ENCODE measurements at places on chromosomes 6 and 20.
A peak's percentile ranks its signal among the peaks of the same experiment; 100 is the strongest.

GRCh38 chr20:17859616-17860232, 108.9 kb downstream of the SNX5 start:
- DNase-seq = no peak

- DNase-seq = no peak
These were observed 276.3 kb downstream of the BCKDHB start for GRCh38 chr6:80382811-80383210.

DNA sequence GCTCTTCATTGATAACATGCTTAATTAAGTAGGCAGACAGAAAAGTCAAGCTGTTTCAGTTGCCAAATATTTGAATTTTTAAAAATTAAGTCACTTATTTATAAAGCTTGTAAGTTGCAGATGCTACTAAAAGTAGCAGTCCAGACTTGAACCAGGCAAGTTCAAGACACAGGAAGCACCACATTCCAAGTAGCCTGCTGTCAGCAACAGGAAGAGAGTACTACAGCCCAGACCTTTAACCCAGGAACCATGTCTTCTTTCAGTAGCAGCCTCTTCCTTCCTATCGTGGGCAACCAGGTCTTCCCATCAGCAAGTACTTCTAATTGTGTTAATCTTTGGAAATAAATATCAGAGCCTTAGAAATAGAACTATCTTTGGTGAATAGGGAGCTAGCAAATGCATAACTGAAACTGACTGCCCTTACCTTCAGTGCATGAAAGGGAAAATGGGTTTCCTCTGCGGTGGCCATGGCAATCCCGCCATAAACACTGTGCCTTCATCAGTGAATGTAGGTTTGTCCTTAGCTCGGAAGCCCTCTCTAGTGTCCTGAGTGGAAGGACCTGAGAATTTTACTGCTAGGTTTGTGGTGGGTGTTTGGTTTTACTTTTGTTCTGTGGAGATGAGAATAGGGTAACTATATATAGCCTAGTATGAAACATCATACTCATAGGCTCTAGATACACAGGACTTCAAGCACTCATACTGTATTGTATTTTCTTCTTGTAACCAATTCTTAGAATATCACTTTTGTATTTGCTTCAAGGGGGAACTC, 95.6 kb downstream of the SYCP2 start:
- no peak for DNase-seq

DNA sequence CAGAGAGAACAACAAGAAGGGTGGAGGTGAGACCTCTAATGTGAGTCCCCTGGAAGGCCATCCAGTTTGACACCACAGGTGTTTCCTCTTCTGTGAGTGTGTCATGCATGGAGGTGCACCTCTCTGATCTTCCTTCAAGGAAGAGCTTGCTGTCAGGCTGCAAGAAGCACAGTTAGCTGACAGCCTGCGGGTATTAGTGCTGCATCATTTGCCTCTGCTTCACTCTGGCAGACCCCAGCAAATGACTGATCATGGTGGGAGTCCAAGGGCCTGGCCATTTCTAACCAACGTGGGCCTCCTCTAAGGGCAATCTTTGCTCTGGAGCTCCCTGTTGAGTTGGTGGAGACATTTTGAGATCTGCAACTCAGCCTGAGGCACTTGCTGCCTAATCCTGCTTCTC, 206.3 kb downstream of the EPHA7 start:
- no peak for DNase-seq

DNA sequence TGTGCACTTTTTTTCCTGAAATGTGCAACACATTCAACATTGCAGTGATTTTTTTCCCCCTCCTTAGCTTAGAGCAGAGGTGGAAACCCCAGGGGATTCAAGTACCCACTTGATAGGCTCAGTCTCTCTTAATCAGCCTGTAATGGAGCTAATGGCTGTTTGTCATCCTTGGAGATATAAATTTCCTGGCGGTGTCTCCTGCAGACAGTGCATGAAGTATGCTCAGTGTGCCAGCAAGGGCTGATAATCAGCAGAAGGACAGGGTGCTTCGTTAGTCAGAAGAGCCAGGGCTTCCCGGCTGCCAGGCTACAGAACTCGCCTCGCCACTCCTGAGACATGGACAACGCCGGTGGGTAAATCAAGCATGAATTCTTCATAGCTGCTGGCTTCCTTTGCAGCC, 69.8 kb upstream of the PHACTR2 start:
- DNase-seq = no peak

DNA sequence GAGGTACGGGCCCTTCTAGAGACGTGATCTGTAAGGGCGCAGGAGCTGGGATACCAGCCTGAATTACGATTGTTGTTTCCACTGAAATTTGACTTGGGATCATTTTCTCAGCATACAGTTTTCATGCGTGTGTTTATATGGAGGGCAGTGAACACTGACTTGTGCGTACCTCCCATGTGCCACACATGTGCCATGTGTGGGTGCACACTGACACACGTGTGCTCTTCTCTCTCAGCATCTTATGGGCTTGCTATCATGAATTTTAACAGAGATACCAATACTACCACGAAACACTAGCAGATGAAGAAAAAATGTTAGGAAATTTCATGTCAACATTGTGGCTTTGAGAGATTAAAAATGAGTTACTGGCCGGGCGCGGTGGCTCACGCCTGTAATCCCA, 39.1 kb downstream of the L3MBTL3 start:
- DNase-seq = no peak

DNA sequence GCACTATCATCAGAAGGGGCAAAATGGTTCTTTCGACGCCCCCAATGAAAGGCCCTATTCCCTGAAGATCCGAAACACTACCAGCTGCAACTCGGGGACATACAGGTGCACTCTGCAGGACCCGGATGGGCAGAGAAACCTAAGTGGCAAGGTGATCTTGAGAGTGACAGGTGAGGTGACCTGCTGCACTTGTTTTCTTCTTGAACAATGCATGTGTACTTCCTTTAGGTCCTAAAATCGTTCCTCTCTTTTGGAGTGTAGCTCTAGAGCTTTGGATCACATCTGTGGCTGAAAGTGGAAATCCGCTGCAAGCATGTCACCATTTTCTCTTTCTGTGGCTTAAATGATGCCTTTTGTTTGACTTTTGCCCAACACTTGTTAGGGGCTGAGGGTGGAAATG, 14.0 kb downstream of the CD83 start:
- no peak for DNase-seq

DNA sequence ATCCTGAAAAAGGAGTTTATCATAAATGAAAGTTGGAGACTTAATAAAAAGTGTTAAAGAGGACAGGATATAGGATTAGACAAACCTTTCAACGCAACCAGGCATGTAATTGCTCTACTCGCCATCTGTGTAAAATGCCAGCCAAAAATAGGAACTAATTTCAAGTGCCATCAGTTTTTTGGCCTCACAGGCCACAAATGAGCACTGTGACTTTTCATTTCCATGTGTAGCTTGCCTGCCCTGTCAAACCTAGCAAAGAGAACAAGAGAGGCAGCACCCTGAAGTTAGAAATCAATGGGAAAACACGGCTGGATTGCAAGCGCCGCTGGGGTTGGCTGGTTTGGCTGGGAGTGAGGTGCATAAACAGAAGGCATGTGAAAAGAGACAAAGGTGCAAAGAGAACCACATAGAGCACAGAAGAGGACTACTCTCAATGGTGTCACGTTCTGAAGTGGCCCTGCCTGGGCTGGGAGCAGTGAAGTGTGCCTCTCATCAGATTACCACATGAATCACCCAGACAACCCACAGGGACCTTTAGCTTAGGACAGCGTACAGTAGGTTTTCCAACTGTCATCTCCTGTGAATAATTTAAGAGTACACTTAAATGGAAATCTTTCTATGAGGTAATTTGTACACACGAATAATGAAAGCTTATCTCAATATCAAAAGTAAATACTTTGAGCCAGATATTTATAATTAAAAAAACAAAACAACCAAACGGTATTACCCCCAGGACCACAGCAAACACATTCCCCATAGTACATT, 78.0 kb upstream of the NHSL1 start:
- peak; percentile 75 for DNase-seq

DNA sequence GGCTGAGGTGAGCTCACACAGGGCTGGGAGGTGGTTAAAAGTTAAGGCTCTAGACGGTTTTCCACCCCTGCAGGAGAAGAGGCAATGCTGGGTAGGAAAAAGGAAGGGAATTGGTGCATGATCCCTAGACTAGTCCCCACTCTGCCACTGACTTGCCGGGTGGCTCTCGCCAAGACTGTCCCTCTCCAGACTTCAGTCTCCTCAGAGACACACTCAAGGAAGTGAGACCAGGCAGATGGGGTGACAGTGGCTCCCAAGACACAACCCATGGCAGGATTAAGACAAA, 13.1 kb downstream of the C20orf96 start:
- no peak for DNase-seq

- DNase-seq = no peak
These were observed 114.2 kb upstream of the BEND6 start for GRCh38 chr6:56840467-56841380.

- no peak for DNase-seq
These were observed 157.6 kb upstream of the PDE7B start for GRCh38 chr6:135693811-135694370.

DNA sequence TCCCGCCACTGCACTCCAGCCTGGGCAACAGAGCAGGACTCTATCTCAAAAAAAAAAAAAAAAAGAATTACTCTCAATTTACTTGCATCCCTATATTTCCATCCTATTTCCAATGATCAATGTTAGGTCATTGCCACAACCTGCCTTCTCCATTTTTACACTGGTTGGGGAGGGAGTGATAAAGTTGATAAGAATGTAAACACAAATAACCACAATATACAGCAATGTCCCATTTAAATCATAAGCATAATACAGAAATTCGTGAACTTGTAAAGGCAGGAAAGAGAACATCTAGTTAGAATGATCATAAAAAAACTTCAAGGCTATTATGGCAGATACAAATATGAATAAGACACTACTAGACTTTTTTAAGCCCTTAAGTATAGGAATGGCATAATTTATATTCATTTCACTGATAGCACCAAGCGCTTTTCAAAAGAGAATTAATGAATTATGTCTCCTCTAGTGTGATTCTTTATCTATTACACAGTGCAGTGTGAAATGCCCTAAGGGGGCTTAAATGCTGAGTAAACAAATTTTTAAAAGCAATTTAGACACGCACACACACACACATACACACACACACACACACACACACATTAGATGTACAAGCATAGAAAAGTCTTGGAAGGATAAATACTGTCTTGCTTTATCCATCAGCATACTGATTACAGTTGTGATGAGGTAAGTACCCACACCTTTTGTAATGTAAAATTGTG, 33.5 kb upstream of the RAB23 start:
- DNase-seq = no peak

- DNase-seq = no peak
These were observed 121.9 kb downstream of the SIM1 start for GRCh38 chr6:100342830-100343229.

- no peak for DNase-seq
These were observed 44.2 kb upstream of the RNF24 start for GRCh38 chr20:4059606-4060005.

DNA sequence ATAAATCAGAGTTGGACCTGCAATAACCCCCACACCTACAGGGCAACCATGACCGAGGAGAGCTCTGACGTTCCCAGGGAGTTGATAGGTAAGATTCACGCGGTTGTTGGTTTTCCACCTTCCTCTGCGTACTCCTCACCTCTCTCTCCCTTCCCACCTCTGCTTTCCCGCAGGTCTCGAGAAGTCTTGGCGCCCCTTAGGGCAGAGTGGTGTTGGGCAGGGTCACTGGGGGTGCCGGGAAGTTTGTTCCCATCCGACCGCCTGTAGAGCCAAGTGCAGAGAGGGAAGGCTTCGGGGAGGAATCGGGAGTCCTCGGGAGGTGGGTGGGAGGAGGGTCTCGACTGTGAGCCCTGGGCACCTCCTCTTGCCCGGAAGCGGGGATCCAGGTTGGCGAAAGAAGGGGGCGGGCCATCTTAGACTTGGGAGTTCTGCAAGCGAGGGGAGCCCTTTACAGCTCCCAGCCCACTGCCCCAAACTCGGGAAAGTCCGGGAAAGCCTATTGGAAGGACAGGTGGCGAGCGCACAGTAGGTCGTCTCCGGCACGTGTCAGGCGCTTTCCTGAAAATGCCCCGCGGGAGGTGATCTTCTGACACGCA, 672 bp downstream of the CARMIL1 start:
- peak; percentile 16 for DNase-seq

DNA sequence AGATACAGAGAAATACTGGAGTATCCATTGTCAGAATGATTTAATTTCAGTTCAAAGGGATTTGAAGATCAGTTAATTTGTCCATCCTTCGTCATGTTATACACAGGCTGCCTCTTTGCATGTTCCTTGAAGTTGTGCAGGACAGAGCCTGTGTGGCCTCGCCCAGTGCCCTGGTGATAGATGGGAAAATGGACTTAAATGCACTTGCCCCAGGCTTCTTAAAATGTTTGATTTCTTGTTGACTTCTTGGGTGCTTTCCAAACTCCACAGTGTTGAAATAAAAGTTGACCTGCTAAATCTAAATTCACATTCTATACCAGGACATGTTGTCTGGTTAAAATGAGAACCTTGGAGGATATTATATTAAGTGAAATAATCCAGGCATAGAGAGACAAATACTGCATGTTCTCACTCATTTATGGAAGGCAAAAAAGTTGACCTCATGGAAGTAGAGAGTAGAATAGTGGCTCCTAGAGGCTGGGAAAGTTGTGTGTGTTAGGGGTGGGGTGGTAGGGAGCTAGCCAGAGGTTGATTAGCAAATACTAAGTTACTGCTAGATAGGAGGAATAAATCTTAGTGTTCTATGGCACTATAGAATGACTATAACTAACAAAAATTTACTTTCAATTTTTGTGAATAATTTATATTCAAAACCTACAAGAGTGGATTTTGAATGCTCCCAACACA, 25.3 kb downstream of the MARCKS start:
- no peak for DNase-seq

- peak; percentile 82 for DNase-seq
These were observed 385.3 kb downstream of the EPM2A start for GRCh38 chr6:145349950-145350510.

DNA sequence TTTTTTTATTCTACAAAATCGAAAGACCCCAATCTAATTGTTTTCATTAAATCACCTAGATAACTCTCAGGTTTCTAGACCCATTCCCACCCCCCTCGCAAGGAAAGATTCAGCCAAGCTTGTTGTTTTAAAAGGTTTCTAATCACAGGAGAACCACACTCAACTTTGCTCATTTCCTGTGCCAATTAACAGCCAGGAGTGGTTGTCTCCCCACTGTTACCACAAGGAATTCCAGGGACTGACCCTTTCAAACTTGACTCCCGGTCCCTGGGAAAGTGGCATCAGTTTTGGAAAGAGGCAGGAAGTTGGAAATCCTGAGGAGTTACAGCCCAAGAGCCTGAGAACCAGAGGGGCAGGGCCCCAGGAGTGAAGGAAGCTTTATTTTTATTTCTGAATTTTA, 561.3 kb upstream of the JAG1 start:
- DNase-seq = no peak

GRCh38 chr20:6277661-6278240, 154.9 kb upstream of the FERMT1 start:
- DNase-seq = no peak

GRCh38 chr6:117933471-117933870, 26.4 kb downstream of the SLC35F1 start:
- DNase-seq = no peak

All from NCI-H526 treated with DMSO at 0.1 percent for 48 hours (cell line).